ENCODE measurements at places on chromosomes 6 and 20. TPM values are rescaled to one million over a fixed set of nuclear protein-coding genes. Genes with fewer than 3 reads are reported as not detected.

Gene TSHZ2
- total RNA-seq: 10.1 TPM

Gene MLN
- not detected for total RNA-seq

Gene PCK1
- 51.4 TPM for total RNA-seq

Gene HLA-DQA2
- 0.99 TPM for total RNA-seq

Gene AK9
- 5.8 TPM for total RNA-seq

Gene CDH26
- total RNA-seq: 6.5 TPM

Gene TSPO2
- total RNA-seq: 0.79 TPM

Gene RAET1G
- total RNA-seq: 0.79 TPM

Gene KHDRBS2
- 0.30 TPM for total RNA-seq

Gene SLC22A23
- 11.8 TPM for total RNA-seq

Gene ZNF334
- total RNA-seq: 7.6 TPM

Gene BTN1A1
- not detected for total RNA-seq

All from skin of body (tissue), 3 donors.